ENCODE measurements at places on chromosomes 11 and 22.

GRCh38 chr11:7638710-7639642 lies 34.3 kb downstream of the CYB5R2 start:
- H3K27ac ChIP-seq = no peak overlapping the region
- H3K27me3 ChIP-seq = no peaks in the 10 kb centered on the region
- no peak overlapping the region for H3K4me3 ChIP-seq
- no peaks in the 10 kb centered on the region for H3K4me1 ChIP-seq
- DNase-seq = no peak

DNA sequence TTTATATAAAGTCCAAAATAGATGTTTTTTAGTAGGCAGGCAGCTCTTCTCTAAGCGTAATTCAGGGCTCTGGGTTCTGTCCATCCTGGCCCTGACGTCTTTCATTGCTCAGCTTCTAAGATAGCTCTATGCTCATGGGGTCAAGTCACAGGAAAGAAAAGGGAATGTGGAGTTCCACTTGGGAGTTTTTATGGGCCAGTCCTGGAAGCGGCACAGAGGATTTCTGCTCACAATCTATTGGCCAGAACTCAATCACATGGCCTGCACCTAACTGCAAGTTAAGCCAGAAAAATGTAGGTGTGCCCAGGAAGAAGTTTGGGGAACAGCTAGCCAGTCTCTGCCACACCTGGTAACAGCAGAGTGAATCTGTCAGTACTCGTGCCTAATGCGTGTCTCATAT lies 7.4 kb upstream of the ZBTB16 start:
- H3K27me3 ChIP-seq = no peaks in the 10 kb centered on the region
- no peak for DNase-seq
- H3K27ac ChIP-seq = no peak overlapping the region
- H3K4me1 ChIP-seq = peaks cover 3% of the 10 kb centered on the region
- H3K4me3 ChIP-seq = no peak overlapping the region

DNA sequence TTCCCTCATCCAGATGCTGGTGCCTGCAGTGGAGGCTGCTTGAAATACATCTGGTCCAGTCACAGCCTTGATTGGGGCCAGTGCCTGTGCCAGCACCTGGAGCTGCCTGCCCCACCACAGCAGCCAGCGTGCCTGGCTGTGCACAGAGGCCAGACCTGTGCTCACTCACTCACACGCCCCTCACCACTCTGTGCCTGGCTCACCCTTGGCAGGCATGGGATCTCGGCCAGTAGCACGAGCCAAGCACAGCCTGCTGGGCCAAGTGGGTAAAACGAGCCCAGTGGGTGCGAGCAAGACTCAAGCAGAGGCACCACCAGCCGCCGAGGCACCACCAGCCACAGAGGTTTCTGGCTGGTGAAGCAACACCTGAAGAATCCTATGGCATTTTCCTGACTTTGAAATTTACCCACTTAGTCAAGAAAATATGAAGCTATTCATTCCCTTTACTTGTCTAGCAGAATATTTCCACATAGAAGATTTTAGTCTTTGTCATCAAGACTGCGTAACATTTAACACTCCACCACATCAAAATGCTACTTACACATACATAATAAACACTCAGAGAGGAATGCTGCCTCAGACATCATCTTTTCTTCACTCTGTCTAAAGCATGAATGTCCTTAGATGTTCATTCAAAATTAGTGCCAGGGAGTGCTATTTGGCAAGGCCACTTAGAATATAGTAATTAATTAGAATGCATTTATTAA lies 424.3 kb upstream of the FAT3 start:
- H3K27me3 ChIP-seq = no peaks in the 10 kb centered on the region
- DNase-seq = no peak
- no peak overlapping the region for H3K4me3 ChIP-seq
- H3K27ac ChIP-seq = no peak overlapping the region
- H3K4me1 ChIP-seq = peaks cover 3% of the 10 kb centered on the region
- H3K36me3 ChIP-seq = no peaks in the 10 kb centered on the region

DNA sequence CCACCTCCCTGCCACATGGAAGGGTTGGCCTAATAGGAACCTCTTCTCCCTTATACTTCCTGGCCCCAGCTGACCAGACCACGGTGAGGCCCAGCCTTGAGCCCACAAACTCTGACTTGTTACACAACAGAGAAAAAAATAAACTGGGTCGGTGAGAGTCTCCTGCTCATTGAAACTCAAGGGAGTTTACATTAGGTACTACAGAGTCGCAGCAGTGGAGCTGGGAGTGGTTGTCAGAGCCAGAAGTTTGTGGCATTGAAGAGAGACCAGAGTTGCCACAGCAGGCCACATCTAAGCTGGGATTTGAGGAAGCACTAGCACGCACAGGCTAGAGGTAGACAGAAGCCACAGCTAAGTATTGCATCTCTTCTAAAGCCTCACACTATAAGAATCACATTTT lies 296.2 kb downstream of the DDX10 start:
- DNase-seq = no peak
- no peaks in the 10 kb centered on the region for H3K36me3 ChIP-seq
- H3K4me3 ChIP-seq = no peak overlapping the region
- no peak overlapping the region for H3K27ac ChIP-seq
- no peaks in the 10 kb centered on the region for H3K4me1 ChIP-seq

DNA sequence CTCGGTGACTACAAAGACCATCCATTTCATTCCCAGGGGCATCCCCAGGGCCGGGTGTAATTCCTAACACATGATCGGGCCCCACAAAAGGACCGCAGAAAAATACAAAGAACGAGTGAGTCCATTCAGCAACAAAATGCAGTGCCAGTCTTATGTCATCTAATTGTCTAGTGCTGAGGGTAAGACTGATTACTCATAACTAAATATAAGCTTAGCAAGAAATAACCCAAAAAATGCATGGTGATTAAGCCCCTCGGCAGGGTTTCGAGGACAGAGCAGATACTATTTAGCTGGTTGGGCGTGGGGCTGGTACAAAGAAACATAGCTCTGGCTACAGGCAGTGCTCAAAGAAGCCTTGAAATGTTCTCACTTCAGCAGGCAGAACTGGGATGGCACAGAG lies 1078.9 kb downstream of the OPCML start:
- H3K27ac ChIP-seq = no peak overlapping the region
- H3K27me3 ChIP-seq = no peaks in the 10 kb centered on the region
- DNase-seq = no peak
- no peaks in the 10 kb centered on the region for H3K36me3 ChIP-seq
- no peaks in the 10 kb centered on the region for H3K4me1 ChIP-seq
